ENCODE measurements at places on chromosomes 3 and 15.

GRCh38 chr15:90496791-90497190, 32.9 kb upstream of the CRTC3 start:
- no peak for DNase-seq

DNA sequence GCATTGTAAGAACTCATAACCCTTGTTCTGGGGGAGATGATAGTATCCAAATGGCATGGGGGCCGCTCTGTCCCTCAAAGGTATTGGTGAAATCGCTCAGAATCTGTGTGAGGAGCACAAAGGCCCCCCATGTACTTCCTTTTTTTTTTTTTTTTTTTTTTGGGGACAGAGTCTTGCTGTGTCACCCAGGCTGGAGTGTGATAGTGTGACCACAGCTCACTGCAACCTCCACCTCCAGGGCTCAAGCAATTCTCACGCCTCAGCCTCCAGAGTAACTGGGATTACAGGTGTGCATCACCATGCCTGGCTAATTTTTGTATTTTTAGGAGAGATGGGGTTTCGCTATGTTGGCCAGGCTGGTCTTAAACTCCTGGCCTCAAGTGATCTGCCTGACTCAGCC, 37.0 kb downstream of the CMTM8 start:
- no peak for DNase-seq

DNA sequence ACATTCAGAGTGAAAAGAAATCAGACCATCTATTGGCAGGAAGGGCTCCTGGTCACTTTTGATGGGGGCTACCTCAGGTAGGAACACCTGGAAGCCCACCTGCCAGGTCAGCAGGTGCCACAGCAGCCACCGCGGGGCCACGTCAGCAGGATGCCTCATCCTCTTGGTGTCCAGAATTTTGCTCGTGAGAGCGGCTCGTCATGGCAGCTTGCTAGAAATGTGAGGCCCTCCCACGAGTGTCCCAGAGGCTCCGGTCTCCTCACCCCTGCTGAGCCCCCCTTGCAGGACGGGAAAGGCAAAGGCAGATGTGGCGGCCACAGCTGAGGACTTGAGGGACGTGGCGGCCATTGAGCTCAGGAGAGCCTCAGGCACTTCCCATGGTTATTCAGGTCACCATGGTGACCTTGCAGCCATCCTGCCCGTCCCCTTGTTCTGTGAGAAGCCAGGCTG, 129.4 kb downstream of the LRRK1 start:
- peak; percentile 14 for DNase-seq

- no peak for DNase-seq
Measured at GRCh38 chr3:193230610-193231009, 10.4 kb upstream of the PLAAT1 start.

DNA sequence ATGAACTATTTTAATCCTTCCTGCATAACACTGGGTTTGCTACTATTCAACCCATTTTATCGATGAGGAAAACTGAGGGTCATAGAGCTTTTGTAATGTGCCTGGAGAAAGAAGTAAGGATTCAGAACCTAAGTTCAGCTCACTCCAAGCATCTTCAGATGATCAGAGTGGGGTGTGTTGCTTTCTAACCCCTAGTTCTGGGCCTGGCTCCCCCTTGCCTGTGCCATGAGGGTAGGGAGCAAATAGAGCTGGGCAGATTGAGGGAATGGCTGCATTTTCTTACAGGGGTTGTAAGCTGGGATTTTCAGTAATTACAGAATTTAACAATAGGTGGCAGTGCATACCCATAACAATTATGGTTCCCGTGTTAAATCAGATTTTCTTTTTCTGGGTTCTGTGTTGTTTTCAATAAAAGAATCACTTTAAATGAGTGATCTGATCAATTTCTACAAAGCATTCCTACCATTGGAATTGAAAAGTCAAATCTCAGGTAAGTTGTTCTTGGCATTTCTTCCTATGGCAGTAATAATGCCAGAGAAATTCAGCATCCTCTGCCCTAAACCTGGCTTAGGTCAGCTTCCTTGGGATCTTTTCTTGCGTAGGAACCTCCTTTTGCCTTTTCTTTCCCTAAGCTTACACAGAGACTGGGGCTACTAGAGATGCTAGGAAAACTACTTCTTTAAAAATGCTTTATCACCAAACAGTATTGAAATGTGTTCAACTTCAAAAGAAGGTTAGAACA, 103.8 kb upstream of the IL12A start:
- DNase-seq, result no peak

DNA sequence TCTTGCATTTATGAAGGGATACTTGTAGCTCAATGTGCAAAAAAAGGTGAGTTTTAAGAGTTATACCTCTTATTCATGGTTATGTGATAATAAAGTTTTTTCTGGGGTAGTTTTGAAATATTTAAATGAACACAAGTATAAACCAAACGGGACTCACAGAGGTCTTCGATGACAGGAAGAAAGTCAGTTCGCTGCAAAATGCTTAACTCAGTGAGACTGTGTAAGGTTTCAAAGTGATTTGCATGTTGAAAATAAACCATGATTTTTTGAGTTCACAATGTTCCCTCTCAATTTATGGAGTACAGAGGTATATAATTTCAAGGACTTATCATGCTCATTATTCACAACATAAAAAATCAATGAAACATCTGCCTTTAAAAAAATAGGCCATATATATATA, 36.3 kb upstream of the MYH15 start:
- DNase-seq, result no peak

- no peak for DNase-seq
Measured at GRCh38 chr15:85276921-85277320, 103.5 kb upstream of the AKAP13 start.

DNA sequence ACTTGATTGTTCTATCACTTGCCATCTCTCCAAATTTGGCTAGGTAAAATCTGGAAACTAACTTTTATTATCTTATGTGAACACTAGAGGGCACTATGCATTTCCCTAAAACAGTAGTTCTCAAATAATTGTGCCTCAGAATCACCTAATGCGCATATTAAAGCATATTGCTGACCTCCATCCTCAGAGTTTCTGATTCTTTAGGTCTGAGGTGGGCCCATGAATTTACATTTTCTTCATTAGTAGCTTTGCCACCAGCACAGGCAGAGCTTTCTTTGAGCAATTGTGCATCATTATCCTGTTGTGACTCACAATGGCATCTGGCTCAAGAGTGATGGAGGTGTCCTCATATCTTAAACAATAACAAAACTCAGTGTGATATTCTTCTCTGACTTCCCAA, 17.5 kb upstream of the BCHE start:
- DNase-seq, result no peak

DNA sequence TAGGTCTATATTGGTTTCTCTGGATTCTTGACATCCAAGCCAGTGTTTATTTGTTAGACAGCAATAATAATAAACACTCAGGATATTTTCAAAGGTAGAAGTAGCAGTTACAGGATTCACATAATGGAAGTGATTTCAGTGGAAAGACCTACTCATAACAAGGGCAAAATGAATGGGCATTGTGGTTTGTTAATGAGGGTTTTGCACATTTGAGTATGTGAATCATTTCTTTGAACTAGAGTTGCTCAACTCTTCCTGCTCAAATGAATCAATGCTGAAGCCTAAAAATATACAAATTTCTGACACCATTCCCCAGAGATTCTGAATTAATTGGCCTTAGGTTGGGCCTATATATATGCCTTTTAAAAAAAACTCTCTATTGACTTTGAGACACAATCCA, 4.1 kb upstream of the COL6A5 start:
- no peak for DNase-seq

DNA sequence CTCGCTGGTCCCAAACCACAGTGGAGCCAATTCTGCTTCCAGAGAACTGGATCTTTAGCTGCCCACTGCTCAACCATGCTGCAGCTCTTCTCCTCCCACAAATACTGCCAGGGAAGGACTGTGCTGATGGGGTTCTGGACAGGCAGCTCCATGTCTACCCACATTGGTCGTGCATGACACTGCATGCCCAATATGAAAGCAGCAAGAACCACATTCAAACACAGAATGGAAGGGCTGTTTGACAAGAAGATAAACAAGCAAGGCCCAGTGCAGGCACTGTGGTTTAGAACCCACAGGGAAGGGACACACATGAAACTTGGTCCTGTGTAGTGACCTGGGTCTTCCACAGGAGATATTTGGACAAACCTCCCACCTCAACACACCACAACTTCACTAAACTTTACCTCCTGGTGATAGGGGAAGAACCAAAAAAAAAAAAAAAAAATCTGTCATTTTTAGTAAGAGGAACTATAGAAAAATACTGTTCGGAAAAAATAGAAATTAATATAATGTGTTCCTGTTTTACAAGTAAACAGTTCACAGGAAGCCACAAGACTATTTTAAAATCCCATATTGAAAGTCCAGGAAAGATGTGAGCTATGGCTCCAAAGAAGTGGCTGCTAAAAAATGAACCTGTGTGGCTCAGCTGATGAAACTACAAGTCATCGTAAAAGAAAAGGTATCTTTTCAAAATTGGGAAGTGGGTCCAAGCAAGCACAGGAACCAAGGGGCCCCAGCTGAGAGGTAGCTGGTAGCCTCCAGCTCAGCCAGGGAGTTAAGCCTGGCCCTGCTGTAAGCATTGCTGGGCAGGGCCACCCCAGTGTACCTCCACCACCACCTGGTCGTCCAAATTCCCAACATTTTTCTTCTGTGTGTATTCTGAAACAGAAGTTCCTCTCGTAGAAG, 77.7 kb upstream of the ACAN start:
- no peak for DNase-seq

- DNase-seq, result no peak
Measured at GRCh38 chr3:33217866-33218445, 654 bp downstream of the SUSD5 start.

DNA sequence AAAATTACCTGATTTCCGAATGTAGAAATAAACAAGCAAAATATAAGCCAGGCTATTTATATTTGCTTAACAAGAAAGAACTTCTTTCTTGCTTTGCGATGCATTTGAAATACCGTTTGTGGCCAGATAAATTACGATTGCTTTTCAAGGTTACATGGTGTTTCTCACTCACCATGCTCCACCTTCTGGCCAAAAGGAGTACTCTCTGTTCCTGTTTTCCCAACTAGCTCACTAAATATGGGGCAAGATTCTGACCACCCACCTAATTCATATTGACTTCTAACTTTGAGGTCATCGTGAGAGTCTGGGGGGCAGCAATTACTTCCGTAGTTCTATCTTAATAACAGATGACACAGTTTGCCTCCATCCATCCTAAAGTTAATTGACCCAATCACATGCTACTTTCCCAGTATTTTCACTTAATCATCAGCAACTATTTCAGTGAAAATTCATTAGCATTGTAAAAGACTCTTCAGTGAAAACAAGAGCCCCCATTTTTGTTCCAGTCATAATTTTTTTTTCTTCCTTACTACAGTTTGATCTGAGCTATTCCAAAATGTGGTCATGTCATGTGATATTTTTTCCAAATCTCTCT, 25.9 kb downstream of the ACP3 start:
- no peak for DNase-seq

DNA sequence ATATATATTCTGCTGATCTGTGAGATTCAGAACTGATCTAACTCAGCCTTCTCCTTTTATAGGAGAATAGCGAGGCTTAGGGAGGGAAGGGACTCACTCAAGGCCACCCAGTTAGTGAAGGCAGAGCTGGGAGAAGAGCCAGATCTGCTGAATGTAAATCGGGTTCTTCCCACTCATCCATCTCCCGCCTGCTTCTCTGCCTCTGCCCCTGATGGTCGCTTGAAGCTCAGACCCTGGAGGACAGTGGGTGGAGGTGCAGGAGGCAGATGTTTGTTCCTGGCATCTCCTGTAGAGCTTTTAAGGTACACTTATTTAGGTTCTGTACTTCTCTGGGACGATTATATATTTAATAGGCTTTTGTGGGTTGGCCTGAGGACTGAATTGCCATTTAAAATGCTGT, 4.3 kb downstream of the PDIA5 start:
- DNase-seq, result no peak

- DNase-seq, result no peak
Measured at GRCh38 chr15:62109437-62109836, 42.7 kb downstream of the C2CD4A start.

DNA sequence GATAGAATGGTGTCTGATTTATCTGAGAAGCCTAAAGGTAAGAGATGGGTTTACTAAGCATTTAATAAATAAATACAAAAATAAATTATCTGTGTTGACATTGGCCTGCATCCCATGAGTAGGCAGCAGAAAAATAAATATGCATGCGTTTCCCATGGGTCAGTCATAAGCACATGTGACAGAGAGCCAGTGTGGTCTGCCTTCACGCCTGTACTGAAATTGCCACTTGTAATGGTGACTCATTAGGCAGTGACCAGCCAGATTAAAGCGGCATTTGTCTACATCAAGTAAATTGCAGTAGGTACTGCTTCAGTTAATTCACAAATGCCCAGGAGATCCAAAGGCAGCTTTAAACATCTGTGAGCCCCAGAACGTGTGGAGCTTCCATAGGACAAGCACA, 399.6 kb downstream of the NAALADL2 start:
- no peak for DNase-seq

DNA sequence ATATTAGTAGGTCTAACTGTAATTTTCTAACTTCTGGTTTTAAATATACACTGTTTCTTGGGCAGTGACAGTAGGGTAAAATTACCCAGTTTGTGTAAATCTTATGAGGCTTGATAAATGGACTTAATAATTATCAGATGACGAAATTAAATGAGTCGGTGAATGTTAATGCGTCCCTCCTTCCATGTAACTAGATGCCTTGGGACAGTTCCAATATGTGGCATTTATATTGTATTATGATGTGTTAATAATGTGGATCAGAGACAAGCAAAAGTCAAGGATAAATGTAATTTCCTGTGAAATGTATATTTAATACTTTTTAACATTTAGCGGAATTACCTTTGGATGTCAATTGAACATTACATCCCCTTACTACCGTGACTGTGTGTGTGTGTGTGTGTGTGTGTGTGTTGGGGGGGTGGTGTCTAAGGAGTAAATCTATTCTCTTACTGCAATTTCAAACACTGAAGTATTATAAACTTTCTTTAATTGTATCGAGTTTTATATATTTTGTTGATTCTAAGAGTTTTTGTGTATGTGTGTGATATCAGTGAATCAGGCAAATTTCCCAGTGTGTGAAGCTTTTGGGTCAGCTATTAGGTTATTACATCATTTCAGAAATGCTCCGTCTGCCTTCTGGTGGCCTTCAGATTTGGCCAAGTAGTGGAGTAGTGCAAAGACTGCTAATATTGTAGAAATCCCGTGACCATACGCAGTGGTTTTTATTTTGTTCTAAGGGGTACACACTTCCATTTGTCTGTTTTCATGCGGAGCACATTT, 50.1 kb downstream of the CNTN4 start:
- no peak for DNase-seq

DNA sequence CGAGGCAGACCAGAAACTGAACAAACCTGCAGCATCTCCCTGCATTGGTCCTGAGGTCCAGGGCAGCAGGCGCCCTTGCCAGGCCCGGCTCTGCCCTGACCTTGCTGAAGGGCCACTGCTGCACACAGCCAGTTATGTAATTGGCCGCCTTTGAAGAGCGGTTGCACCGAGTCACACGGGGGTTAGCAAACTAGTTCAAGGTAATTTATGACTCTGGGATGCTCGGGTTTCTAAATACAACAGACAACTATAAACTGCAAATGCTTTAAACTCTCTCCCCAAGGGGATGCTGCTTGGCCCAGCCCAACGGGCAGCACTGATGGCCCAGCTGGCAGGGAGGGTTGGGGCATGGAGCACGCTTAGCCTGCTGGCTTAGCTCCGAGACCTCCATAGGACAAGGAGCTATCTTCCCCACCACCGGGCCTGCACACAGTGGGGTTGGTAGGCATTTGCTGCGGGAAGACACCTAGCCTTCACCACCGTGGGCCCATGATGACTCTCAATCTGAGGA, 60.3 kb upstream of the IQSEC1 start:
- no peak for DNase-seq
